ENCODE measurements at places on chromosomes 6 and 20.

GRCh38 chr6:163490826-163491577, 76.5 kb downstream of the QKI start:
- DNase-seq: no peak

DNA sequence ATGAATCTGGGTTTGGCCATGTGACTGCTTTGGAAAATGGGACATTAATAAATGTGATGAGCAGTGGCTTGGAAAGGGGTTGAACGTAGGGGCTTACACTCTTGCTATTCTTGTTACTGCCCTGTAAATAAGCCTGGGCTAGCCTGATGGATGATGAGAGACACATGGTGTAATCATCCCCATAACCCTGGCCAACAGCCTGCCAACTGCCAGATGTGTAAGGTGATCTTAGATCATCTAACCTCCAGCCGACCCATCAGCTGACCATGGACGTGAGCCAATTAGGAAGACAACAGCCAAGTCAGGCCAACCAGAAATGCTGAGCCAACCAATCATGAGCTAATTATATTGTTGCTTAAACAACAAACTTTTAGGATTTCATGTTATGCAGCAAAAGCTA, 25.2 kb downstream of the FBXO30 start:
- DNase-seq: no peak

GRCh38 chr6:11992086-11992485, 20.0 kb upstream of the HIVEP1 start:
- DNase-seq: no peak

DNA sequence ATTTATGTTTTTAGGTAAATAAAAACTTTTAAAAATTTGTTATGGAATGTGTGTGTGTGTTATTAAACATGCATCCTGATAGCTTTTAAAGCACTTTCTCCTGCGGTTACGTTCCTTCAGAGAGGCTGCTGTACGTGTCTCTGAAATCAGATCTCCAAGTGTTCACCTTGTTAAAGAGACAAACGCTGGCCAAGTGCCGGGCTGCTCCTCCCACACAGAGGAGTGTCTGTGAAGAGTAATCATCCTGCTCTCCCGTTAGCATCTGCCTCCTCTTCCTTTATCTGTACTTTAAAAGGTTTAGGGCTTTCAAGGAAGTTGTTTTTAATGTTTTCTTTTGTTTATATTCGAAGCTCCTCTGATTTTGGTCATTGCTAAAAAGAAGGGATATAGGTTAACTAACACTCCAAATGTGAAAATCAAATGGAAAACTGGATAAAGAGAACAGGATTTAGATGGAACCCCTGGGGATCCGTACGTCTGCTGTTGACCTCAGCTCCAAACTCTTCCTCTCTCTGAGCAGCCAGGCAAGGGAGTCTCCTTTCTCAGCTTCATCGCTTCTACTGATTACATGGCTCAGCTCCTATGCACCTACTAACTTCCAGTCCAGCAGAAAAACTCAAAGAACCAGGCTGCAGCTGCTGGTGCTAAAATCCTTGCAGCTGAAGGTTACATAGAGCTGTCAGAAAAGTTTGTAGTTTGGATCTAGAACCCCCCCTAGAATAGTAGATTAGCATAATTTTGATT, 20.0 kb downstream of the IRF4 start:
- no peak for DNase-seq

GRCh38 chr20:9269280-9269971, 200.5 kb downstream of the PLCB4 start:
- DNase-seq: no peak

DNA sequence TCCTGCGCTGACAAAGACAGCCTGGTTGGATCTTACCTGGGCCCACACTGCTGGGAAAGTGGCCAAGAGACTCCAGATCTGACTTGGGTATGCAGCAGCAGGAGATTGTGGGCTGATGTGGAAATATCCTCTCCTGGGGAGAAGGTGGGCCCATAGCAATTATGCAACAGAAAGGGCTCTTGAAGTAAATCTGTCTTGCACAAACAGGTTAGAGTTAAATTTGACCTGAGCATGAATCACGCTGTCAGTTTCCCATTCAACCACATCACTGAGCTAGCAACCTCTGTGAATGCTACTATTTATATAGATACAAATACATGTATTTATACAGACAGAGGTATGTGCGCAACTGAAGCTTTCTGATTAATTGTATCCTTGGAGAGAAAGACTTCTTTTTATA, 28.3 kb upstream of the PDYN start:
- DNase-seq: no peak

GRCh38 chr6:22925304-22925835, 356.0 kb downstream of the HDGFL1 start:
- no peak for DNase-seq

GRCh38 chr20:35611482-35611881, 4.1 kb upstream of the SPAG4 start:
- DNase-seq: no peak

- no peak for DNase-seq
These were observed 11.5 kb downstream of the LPIN3 start for GRCh38 chr20:41352106-41352505.

- DNase-seq: no peak
These were observed 178.9 kb downstream of the MMUT start for GRCh38 chr6:49284180-49284579.

DNA sequence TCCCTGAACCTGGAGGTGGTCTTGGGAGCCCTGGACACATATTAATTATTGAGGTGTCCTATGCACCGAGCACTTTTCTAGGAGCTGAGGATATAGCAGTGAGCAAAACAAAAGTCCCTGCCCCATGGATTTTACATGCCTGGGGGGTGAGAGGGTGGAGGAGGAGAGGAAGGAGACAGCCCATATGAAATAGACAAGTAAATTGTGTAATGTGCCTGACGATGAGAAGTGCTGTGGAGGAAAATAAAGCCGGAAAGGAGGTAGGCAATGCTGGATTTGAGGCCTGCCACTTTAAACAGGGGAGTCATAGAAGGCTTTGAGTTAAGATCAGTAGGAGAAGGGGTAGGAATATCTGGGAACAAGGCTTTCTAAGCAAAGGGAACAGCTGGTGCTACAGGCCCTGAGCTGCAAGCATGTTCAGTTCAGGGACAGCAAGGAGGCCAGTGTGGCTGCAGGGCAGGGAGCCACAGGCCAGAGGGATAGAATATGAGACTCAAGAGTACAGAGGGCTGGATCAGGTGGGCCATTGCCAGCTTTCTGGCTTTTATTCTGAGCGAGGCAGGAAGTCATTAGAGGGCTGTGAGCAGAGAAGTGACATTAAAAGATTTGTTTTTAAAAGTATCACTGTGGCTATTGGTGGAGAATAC, 19.1 kb upstream of the MYLIP start:
- DNase-seq: no peak

- DNase-seq: peak; percentile 24
These were observed 44.1 kb downstream of the DPPA5 start for GRCh38 chr6:73309785-73310502.

GRCh38 chr20:533526-533925, 10.1 kb downstream of the CSNK2A1 start:
- no peak for DNase-seq

- no peak for DNase-seq
These were observed 51.0 kb upstream of the CD93 start for GRCh38 chr20:23136893-23137745.

DNA sequence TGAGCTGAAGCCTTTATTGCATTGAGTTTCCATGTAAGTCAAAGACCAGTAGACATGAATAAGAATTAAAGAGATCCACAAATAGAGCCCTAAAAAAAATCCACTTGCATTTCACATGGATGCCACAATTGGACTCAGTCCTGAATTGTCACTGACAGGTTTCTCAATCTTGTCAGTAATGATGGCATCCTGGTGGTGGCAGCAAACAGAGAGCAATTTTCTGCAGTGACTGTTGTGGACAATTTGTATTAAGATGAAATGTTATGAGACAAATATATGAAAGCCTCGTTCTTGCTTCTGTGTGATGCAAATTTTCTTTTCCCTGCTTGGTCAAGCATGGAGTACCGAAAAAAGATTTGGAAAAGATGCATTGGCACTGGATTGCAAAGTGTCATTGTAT, 278.9 kb downstream of the SAMD5 start:
- no peak for DNase-seq

DNA sequence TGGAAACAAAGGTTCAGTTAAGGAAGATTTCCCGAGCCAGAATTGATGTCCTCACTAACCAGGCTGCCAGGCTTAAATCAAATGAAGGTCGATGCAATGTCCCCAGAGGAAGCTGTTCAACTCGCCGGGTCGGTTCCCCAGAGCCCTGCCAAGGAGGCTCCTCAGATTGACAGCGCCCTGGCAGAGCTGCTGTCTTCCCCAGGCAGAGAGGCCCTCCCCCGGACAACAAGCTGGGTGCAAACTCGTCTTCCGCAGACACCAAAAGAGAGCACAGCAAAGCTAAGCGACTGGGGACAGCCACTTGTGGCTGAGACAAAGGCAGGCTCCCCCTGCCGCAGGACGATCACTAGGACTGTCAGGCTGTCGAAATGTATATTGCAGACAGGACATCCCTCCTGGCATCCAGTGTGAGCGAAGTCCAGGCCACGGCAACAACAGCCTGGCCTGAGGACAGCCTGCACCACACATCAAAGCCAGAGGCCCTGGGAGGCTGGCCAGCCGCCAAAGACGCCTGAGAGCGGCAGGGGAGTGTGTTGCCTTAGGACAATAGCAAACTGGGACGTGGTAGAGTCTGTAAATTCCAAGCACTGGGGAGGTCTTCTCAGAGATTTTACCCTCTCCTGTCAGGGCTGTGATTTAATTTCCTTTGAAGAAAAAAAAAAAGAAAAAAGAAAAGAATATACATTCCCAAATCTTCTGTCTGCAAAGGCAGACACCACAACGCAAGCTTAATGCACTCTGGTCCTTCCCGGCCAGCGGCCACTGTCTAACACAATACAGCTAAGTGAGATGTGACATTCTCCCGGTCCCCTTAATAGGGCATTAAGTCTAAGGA, 99.1 kb downstream of the HIVEP2 start:
- no peak for DNase-seq

DNA sequence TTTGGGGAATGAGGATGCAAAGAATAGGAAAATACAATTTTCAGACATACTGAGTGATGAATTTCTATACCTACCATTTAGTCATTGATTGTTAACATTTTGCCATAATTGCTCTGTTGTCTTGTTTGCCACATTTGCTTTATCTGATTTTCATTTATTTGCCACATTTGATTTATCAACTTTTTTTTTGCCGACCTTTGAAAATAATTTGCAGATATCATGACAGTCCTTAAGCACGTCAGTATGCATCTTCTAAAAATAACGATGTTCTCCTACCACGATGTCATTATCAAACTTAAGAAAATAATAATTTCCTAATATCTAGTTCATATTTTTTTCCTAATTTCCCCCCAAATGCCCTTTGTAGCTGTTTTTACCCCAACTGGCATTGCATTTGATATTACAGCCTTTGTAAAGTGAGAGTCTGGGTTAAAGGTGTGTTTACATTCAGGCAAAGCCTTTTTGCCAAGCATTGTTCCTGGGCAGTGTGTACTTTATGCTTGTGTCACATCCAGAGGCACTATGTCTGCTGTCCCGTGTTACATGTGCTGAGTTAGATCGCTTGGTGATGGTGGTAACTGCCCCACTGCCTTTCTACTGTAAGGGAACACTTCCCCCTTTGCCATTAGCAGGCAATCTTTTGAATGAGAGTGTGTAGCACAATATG, 26.4 kb downstream of the SEC23B start:
- DNase-seq: no peak

GRCh38 chr6:106512968-106513574, 116.2 kb downstream of the RTN4IP1 start:
- no peak for DNase-seq

DNA sequence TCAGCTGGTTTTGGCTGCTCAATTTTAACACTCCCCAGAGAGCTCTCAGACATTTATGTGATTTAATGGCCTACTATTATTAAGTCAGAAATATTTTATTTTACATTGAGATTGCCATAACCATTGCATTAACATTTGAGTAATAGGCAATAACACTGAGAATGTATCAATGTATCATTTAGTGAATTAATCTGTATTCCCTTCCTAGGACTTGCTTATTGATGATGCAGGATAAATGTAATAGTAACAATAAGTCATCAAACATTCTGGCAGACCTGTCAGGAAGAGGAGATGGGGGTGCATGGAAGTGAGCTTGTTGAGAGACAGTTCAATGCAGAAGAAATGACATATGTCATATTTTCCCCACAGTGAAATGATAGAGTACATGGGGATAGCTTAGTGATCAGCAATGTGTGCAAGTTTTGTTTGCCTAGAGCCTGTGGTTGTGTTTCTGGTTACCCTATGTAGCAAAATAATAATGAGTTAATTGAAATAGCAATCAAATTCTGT, 458.9 kb downstream of the EYS start:
- DNase-seq: no peak

- DNase-seq: no peak
These were observed 40.1 kb upstream of the SLC23A2 start for GRCh38 chr20:5041433-5041832.

- no peak for DNase-seq
These were observed 46.9 kb downstream of the CDS2 start for GRCh38 chr20:5173751-5174150.

- no peak for DNase-seq
These were observed 165.6 kb downstream of the KCNQ5 start for GRCh38 chr6:72787391-72788031.

DNA sequence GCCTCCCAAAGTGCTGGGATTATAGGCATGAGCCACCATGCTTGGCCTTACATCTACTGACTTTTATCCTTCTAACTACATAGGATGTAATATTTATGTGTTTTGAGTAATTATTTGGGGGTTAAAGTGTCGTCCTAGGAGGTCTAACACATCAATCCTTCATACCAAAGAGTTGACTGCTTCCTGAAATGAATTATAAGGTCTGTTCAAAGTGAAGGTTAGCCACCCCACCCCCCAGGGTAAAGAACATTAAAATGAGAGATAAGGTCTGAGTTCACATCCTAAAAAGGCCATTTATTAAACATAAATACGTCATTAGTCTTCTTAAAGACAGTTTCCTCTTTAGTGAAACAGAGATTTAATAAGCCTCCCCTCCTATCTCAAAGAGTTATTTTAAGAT, 33.8 kb downstream of the TNFAIP3 start:
- DNase-seq: no peak

DNA sequence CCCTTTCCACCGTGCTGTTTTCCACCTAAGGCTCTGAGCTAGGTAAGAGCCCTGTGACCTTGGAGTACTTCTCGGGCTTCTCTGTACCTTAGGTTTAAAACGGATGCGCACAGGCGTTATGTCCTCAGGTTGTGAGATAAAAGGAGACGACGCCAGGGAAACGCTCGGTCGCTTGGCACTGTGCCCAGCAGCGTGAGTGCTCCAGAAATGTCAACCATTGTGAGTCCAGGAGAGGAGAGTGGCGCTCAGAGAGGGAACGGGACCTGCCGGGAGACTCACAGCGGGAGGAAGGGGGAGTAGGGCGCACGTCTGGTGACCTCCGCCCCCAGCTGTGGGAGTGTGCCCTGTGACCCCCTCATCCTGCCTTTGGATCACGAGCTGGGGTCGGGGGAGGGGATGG, 33.8 kb upstream of the SCRT2 start:
- no peak for DNase-seq

- no peak for DNase-seq
These were observed 15.0 kb downstream of the ADNP start for GRCh38 chr20:50916257-50916656.

DNA sequence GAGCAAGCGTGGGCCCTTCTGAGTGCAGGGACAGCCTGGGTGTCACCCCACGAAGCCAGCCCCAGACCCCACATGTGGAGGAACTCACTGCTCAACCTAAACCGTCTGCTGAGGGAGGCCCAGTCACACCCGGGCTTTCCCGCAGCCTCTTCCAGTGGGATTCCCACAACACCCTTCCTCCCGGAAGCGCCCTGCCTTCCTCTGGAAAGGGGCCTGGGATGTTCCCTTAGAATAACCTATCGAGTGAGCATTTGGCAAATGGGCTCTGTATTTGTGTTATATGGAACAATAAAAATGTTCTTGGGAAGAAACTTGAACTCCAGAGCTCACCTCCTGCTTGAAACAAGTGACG, 100.0 kb upstream of the DUSP22 start:
- DNase-seq: no peak
